Right cardiac atrium (tissue), 5 donors: ENCODE measurements at places on chromosomes 1 and 21.

DNA sequence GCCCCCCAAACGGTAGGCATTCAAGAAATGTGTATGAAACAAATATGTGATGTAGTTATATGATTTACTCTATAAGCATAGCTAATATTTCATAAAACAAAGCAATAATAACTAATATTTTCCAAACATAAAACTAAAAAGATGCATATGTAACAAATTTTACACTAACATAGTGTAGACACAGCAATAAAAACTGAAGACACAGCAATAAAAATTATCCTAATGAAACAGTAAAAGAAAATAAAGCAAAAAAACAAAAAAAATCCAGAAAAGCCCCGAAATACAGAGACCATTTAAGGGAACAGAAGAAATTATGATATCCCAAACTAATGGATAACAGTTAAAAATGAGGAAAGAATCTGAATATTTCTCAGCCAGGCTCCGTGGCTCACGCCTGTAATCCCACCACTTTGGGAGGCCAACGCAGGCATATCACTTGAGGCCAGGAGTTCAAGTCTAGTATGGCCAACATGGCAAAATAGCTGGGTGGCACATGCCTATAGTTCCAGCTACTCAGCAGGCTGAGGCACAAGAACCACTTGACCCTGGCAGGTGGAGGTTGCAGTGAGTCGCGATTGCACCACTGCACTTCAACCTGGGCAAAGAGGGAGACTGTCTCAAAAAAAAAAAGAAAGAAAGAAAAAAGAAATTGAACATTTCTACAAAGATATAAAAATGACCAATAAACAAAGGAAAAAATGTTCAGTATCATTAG is 38.2 kb upstream of the PSMG1 start:
- no peak for DNase-seq

DNA sequence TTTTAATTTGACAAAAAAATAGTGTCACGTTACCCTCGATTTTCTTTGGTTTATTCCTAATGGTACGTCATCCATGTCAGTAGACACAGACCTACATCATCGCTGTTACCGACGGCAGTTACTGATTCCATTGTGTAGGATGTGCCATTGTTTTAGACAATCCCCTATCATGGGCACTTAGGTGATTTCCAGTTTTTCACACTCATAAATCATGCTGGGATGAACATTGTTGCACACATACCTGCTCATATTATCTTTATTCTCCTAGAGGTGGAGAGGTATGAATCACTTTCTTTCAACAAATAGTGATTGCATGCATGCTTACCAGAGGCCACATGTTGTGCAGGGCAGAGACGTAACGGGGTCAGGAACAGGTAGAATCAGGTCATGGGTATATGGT is 79.7 kb upstream of the EFHD2 start:
- no peak for DNase-seq

- DNase-seq = no peak
Measured at GRCh38 chr21:14403681-14404318, 20.9 kb upstream of the HSPA13 start.

GRCh38 chr1:157484573-157484972 is 67.7 kb downstream of the FCRL5 start:
- DNase-seq = no peak

- no peak for DNase-seq
Measured at GRCh38 chr1:240973875-240974274, 361.9 kb upstream of the GREM2 start.

GRCh38 chr1:18805925-18806849 is 53.3 kb downstream of the TAS1R2 start:
- no peak for DNase-seq

GRCh38 chr1:170221031-170221430 is 75.3 kb downstream of the NTMT2 start:
- no peak for DNase-seq

DNA sequence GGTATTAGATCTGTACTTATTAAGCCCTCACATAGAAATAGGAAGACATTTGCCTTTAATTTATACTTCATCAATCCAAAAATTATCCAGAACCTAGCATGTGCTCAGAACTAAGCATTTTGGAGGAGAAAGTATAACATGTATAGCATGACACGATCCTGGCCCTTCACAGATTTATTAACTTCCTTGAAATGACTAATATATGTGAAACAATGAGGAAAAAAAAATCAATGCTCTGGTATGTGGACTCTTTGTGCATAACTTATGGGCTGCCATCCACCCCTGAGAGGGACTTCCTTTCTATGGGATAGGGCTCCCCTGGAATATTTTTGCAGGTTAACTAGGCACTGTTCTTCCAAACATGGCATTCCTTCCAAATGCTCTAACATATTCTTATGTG is 36.6 kb downstream of the CCDC185 start:
- no peak for DNase-seq

GRCh38 chr1:94009304-94009703 is 100.1 kb upstream of the GCLM start:
- DNase-seq = no peak

DNA sequence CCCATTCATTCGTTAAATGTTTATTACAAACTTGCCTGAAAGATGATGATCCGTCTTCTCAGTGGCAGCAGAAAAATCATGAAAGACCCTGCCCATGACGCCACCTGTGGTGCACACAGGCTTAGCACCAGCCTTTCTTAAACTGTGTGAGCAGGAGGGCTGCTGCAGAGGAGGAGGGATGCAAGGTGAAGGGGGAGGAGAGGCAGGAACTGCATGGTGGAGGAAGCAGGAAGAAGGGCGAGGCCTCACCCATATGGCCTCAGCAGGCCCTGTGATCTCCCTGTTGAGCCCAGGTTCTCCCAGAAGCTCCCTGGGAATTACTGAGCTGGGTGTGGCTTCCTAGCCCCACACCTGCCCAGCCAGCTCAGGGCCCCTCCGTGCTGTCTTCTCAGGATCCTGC is 25.0 kb upstream of the RD3 start:
- DNase-seq = no peak

GRCh38 chr1:89990976-89991831 is 3.7 kb upstream of the ZNF326 start:
- DNase-seq = no peak

GRCh38 chr1:58412071-58412580 is 134.4 kb downstream of the OMA1 start:
- no peak for DNase-seq

DNA sequence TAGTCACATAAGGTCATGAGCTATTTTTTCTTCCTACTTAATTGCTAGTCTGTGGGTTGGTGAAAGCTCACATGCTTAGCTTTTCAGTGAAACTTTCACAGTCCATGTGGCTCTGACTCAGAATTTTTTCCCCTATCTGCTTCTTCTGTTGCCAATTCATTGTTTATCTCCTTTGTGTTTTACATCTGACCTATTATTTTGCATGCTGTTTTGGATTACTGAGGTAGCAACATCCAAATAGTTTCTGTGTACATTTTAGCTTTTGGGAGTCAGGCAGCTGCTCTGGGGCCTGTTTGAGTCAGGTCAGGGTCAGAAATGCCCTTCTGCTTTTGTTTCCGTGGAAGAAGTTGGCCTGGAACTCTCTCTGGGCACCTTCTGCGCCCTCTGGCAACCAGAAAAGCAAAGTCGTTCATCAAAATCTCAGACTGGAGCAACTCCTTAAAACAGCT is 40.0 kb downstream of the ROR1 start:
- no peak for DNase-seq

- DNase-seq = no peak
Measured at GRCh38 chr1:3211582-3212375, 142.8 kb downstream of the PRDM16 start.

DNA sequence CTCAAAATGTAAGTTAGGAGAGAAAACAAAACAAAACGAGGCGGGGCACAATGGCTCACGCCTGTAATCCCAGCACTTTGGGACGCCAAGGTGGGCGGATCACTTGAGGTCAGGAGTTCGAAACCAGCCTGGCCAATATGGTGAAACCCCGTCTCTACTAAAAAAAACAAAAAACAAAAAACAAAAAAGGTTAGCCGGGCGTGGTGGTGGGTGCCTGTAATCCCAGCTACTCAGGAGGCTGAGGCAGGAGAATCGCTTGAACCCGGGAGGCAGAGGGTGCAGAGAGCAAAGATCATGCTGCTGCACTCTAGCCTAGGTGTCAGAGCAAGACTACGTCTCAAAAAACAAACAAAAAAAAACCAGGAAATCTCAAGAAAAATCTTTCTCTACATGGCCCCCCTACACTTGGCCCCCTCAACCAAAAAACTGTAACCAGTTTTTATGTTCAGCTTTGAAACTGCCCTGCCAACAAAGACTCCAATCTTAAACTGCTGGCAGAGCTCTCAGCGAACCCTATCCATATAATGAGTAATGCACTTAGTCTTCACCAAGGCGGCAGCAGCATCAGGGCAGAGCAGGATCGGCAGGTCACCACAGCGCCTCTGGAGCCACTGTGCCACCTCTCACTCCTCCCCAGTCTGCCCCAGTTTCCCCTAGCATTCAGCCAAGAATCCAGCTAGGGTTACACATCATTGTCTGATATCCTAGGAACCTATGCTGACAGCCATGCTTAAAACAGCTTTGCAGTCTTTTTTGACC is 71.7 kb downstream of the JAK1 start:
- DNase-seq = no peak

DNA sequence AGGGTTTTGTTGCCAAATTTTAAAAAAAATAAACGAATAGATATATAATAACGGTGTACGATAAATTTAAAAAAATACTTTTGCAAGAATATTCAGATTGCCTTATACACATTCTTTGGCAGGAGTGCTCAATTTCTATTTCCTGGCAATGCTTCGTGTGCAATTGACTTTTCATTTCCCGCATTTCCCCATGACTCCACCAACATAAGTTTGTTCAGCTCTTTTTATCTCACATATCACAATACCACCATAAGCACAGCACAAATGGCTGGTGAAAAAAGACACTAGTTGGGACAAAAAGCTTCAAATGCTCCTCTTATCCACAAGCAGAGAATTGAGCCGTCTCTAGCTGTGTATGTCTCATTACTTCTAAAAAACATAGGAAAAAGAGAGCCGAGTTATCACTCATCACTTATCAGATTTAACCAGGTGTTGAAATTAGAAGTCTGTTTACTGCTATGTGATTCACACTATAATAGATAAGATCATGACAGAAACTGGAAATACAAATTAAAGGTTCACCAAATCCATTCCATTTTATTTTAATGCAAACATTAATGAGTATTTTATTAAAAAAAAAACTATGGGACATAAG is 28.9 kb upstream of the RGS1 start:
- no peak for DNase-seq

DNA sequence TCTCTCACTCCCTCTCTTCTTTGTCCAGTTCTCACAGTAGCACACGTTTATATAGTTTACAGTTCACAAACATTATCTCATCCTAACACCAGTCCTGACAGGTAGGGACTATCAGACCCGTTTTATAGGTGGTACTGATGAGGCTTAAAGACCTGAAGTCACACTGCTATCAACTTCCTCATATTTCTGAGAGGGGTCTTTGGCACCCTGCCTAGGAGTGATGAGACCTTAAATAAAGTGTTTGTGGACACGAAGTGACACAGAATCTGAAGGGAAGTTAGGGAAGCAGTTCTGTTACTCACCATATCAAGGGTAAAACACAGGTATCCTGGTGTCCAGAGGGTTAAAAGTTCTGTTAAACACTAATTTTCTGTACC is 590 bp upstream of the TACSTD2 start:
- DNase-seq = no peak

DNA sequence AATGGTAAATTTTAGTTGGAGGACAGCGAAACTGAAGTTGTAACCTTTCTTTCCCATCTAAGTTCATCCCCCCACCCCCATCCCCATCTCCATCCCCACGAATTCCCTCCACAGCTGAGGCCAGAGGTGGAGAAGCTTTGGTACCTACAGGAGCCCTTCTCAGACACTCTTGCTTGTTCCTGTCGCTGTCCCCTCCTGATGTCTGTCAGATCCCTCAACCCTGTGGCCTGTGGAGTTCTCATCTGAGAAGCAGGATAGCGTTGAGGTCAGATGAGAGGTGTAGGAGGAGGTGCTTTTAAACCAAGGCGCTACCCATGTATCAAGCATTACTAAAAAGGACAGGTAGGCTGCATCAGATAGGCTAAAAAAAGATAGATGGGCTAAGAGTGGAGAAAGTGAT is 769 bp downstream of the NTPCR start:
- no peak for DNase-seq

DNA sequence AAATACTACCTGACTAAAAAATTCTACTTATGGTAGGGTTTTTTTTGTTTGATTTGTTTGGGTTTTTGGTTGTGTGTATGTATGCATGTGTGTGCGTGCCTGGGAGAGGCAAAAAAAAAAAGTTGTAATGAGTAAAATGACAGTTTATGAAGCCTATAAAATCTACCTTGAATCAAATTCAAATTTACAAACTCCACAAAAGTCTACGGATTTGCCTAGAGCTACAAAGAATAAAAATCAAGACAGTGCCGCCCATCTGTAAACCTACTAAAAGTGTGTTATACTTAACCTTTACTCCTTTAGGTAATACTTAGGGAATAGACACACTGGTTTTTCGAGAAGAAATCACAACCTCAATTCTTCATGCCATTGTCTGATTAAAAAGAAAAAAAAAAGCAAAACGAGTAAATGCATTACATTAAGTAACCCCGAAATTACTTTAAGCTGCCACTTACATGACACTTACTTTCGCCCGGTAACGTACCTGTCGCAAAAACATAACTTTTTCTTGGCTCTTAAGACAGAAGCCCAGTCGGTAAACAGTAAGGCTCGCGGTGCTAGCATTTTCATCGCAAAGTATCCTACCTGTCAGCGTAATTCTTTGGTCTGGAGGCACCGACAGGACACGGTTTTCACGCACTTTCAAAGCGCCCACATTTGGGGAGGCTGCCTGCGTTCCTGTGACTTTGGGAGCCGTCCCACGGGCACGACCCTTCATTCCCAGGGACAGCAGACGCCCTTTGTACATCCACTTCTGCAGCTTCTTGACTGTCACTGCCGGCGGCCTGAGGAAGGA is 951 bp downstream of the SYDE2 start:
- no peak for DNase-seq

DNA sequence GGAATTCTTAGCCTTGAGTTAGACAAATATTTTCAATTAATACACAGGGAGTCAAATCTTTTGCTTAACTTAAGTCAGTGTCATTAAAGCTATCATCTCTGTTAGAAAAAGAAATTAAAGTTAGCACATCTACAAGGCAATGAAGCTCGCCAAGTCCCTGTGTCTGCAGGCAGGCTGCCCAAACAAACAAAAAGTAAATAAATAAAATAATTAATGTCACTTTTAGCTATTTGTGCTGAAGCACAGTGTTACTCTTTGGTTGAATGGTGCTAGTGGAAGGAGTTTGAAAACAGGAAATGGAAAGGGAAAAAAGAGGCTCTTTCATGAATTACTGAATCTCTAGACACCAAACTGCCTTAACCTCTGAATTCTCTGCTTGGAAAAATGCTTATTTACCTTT is 37.1 kb upstream of the COL11A1 start:
- DNase-seq = no peak

DNA sequence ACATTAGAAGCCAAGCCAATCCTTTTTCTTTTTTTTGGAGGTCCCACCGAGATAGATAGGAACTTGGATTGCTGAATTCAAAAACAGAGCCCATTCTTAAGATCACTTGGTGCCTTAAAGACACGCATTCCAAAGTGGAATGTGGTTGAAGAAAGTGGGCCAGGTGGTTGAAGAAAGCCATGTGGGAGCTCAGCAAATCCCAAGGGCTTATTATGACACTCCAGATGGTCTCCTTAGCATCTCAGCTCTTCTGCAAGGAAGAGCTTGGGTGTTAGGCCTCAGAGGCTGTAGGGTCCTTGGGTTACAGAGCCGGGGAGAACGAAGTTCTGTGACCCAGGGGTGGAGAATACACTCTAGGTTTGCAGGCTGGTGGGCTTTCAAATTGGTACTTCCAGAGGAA is 13.5 kb downstream of the TOR3A start:
- no peak for DNase-seq

- no peak for DNase-seq
Measured at GRCh38 chr1:173917149-173917548, at the start of gene SERPINC1. TSS of gene SERPINC1 (minus strand) at chr1:173917327. CDS start at chr1:173917259, 68 bp downstream.

- no peak for DNase-seq
Measured at GRCh38 chr1:191729742-191730141, 428.5 kb upstream of the RGS18 start.
